ENCODE measurements at places on chromosomes 16 and 17.

DNA sequence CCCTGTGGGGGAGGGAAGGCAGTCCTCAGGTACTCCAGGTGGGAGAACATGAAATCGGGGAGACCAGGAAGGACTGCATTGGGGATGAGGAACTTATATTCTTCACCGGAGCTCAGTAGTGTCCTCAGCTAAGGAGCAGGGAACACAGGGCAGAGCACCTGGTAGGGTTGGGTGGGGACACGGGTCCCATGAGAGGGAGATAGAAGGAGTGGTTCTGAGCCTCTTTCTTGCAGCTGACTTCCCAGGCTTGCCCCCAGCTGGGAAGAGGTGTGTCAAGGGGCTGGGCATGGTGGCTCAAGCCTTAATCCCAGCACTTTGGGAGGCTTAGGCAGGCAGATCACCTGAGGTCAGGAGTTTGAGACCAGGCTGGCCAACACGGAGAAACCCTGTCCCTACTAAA is 2.1 kb downstream of the FHOD1 start:
- DNase-seq = no peak

- DNase-seq = no peak
Observed at GRCh38 chr16:7765079-7765550, 432.5 kb downstream of the RBFOX1 start.

DNA sequence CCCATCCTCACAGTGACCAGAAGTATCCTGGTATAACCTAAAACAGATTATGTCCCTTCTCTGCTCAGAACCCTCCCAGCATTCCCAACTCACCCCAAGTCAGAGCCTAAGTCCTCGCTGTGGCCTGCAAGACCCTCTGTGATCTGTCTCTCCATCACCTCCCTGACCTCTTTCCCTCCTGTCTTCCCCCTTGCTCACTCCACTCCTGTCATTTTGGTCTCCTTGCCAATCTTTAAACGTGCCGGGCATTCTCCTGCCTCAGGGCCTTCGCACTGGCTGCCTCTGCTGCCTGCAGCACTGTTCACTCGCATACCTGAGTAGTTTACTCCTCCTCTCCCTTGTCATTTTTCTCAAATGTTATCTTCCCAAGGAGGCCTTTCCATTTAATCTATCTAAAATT is 97.7 kb downstream of the GSG1L start:
- DNase-seq = no peak

- DNase-seq = no peak
Observed at GRCh38 chr16:81107511-81107910, 11.3 kb upstream of the GCSH start.

GRCh38 chr16:81581107-81581506 is 136.5 kb downstream of the CMIP start:
- no peak for DNase-seq

DNA sequence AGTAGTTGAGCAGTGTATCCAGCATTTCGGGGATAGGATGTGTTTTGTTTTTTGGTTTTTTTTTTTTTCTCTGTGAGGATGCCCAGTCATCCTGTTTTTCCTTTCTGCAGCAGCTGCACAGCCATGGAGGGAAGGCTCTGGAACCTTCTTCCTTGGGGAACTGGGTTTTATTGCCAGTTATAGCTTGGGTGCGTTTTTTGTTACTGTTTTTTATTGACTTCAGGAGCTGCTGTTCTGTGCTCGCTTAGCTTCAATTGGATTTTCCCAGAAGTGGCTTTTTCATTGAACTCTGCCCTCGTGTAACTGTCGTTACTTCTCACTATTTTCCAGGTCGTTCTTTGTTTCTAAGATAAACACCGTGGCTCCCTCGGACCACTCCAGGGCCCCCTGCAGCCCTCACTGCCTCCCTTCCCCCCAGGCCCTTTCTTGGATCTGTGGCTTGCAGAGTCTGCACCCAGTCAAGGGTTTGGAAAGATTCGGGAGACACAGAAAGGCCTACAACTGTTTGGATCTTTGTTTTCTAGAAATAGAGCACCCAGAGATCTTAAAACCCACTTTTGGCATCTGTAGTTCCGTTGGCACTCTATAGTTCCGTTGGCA is 119.7 kb upstream of the CACNG5 start:
- DNase-seq = no peak

GRCh38 chr16:87684106-87684677 is 81.6 kb downstream of the KLHDC4 start:
- no peak for DNase-seq

DNA sequence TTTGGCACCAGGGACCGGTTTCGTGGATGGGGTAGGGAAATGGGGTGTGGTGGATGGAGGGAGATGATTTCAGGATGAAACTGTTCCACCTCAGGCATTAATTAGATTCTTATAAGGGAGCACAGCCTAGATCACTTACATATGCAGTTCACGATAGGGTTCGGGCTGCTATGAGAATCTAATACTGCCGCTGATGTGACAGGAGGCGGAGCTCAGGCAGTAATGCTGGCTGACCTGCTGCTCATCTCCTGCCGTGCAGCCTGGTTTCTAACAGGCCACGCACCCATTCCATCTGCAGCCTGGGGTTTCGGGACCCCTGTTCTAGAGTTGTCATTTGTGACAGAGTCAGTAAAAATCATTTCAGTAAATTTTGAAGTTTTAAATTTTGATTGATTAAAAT is 99.7 kb downstream of the CHD9 start:
- DNase-seq = no peak

GRCh38 chr16:83850947-83851346 is 43.2 kb downstream of the HSBP1 start:
- DNase-seq = no peak
